ENCODE measurements at places on chromosomes 11 and 22. TPM values are rescaled to one million over a fixed set of nuclear protein-coding genes. Genes with fewer than 3 reads are reported as not detected.

Gene LMO2
- total RNA-seq, result 0.55 TPM

Gene MAJIN
- not detected for total RNA-seq

DNA sequence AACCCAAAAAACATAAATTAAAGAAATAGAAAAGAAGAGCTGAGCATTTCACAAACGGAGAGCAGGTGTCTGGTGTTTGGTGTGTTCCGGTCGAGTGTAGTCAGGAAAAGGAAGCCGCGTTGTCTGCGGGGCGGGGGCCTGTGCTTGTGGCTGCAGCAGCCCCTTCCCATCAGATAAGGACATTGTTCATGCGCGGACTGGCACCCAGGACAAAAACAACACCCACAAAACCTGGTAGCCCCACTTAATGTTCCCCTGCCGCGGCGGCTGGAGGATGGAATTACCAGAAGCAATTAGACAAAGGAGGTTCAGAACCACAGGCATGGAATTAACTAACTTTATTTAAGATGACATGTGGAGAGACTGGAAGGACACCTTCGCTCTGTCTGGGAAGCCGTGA lies 29.9 kb downstream of the KRTAP5-5 start:
- H3K27me3 ChIP-seq, result no peaks in the 10 kb centered on the region
- peaks cover 33% of the 10 kb centered on the region for H3K4me1 ChIP-seq
- H3K4me3 ChIP-seq, result no peak overlapping the region
- no peaks in the 10 kb centered on the region for H3K36me3 ChIP-seq
- H3K27ac ChIP-seq, result peak overlapping the region; percentile 92

DNA sequence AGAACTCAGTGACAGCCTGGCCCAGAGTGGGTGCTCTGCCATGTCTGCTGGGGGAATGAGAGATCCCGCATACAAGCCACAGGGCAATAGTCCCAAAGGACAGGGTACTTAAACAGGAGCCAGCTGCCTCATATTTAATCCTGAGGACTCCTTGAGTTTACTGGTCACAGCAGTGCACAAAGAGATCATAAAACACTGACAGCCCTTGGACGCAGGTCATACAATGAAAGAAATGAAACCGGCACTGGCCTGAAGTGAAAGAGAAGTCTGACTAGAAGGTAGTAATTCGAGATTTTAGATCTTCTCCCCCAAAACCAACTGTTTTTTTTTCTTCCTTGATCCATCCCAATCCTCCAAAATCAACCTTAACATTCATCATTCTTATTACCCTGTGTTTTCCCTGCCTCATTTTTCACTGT lies 299.8 kb upstream of the SYN3 start:
- H3K4me1 ChIP-seq, result peaks cover 10% of the 10 kb centered on the region
- H3K27ac ChIP-seq, result no peak overlapping the region
- peaks cover 30% of the 10 kb centered on the region for H3K36me3 ChIP-seq
- DNase-seq, result no peak
